ENCODE measurements at places on chromosomes 1 and 21.

- no peak for DNase-seq
Measured at GRCh38 chr1:43602990-43603389, 47.0 kb upstream of the KDM4A start.

- DNase-seq = no peak
Measured at GRCh38 chr1:177480741-177481305, 310.1 kb downstream of the BRINP2 start.

GRCh38 chr21:25822981-25823380 is 88.2 kb downstream of the GABPA start:
- DNase-seq = no peak

- DNase-seq = no peak
Measured at GRCh38 chr1:84245563-84245962, 55.9 kb upstream of the SAMD13 start.

DNA sequence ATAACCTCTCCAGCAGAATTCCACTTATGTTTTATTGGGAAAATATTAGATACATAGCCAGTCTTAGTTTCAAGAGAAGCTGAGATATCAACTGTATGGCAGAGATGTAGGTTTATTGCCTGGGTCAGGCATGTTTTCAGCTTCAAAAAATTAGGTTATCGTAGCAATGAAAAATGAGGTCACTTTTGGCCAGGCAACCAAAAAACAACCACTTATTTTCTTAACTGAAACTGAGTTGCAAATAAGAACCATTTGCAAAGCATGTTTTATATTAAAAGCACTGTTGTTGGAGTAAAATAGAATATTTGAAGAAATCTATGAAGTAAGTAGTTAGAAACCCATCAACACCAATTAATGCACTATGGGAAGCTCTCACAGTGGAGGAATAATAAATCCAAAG is 5.5 kb upstream of the OR6Y1 start:
- no peak for DNase-seq

GRCh38 chr1:100277866-100278265 is 11.8 kb downstream of the RTCA start:
- no peak for DNase-seq

DNA sequence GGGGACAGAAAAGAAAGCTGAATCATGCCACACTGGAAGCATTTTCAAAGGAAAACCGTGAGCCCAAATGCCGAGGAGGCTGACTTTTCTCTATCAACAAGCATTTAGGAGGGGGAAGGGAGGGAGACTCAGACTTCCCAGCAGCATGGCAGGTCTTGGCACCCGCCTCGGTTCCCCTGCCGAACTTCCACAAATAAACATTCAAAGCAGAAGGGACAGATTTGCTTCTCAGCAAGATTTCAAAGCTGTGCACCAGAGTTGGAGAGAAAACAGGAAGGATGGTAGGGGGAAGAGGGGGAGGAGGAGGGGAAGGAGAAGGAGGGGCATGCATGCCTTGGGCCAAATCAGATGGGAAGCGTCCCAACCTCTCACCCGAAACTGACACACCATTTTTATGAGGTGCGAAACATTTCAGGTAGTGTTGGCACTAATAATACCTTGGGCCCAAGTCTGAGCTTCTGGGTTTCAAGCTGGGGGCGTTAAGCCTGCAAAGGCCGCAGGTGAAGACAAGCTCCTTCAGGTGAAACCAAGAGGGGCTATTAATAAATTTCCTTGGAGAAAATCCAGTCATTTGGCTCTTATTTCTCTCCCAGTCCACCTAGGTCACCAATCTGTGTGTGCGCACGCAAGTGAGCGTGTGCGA is 26.4 kb downstream of the ABCA4 start:
- DNase-seq = no peak

DNA sequence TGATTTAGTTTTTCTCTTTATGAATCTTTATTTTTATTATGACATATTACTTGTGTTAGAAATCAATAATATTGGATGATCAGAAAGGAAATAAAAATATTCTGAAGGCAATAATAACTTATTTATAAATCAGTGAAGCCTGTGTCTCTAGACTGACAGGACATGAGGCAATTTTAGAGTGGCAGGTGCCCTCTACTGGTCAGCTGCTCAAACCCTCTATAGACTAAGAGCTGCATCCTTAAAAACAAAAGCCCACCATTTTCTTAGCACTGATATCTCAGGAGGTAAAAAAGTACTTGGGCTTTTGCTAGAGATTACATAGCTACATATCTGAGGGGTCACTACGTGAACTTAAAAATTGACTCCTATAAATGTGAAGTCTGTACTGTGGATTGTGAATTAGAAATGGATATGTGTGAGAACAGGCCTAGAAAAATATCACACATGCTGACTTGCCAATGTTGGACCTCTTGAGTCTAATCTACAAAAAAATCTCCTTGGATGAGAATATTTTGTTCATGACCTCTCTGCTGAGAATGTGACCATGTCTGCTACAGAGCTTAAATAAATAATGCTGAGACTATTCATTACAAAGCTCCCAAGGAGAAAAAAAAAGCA is 597.9 kb upstream of the ADAMTS5 start:
- no peak for DNase-seq

- no peak for DNase-seq
Measured at GRCh38 chr1:160924791-160925651, 29.6 kb downstream of the ITLN2 start.

- DNase-seq = peak; percentile 91
Measured at GRCh38 chr1:2049718-2050431, at the start of gene PRKCZ. Gene PRKCZ, plus strand, starts transcription at chr1:2050411. Its CDS starts 220 bp downstream, at chr1:2050631.

DNA sequence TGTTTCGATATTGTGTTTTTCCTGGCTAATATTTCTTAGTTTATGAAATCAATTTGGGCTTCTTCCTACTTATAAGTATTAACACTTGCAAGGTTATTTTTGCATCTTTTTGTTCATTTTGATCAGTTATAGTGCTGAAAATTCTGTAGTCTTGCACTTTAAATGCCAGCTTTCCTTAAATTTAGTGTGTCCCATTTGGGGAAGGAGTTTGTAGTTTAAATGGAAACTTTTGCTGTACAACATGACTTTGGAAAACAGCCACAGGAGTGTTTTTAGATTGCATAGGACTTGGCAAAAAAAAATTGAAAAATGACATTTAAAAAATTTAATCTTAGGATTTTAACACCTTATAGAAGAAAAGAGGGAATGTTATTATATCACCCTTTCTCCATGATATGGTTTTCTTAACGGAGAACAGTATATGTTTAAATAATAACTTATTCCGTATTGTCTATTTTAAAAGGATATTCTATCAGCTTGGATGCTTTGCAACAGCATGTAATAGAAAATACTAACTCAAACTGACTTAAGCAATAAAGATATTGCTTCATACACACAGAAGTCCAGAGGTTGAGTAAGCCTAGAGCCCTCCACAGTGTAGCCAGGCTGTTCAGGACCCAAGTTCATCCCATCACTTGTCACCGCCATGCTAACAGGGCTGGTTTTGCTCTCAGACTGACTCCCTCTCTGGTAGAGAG is 53.8 kb downstream of the LYPLAL1 start:
- DNase-seq = no peak

DNA sequence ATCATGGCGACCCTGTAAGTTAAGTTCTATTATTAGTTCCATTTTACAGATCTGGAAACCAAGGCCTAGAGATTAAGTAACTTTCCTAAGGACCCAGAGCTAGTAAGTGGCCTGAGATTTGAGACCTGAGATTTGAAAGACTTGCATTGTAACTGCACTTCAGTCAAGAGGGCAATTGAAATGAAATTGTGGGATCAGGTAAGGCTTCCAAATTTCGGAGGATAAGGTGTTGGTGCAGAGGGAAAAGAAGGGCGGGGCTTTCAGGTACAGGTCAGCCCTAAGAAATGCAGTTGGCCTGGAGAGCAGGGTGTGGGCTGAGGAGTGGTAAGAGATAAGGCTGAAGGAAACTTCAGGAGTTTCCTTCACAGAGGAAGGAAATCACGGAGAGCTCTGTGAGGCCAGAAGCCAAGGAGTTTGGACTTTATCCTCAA is 51.1 kb downstream of the SLC16A1 start:
- DNase-seq = no peak

DNA sequence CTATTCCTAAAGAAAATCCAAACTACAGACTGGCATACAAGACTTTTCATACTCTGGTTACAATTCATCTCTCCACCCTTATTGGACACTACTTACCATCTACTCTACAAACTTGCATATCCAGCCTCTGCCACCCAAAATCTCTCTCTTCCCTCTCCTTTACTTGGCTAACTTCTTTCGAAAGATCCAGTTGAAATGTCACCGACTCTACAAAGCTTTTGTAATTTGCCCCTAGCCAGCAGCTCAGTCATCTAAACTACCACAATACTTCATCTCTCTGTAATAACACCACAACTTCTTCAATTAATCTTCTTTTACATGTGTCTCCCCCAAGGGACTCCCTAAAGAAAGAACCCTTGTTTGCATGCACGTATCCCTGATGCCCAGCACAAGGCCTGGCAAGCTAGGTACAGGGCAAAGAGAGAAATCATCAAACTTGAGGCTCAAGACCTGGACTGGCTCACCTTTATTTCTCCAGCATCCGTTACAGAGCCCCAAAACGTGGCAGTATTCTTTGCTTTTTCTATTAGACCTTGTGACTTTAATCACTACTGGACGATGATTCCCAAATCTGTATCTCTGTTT is 2.7 kb downstream of the ZBTB21 start:
- no peak for DNase-seq

GRCh38 chr1:40132383-40133311 is 28.5 kb upstream of the RLF start:
- DNase-seq = no peak

- no peak for DNase-seq
Measured at GRCh38 chr1:1427106-1427819, 6.2 kb upstream of the ANKRD65 start.

GRCh38 chr1:23177438-23178380 is 9.1 kb upstream of the LUZP1 start:
- DNase-seq = no peak

GRCh38 chr1:91830242-91831131 is 55.5 kb downstream of the TGFBR3 start:
- no peak for DNase-seq

DNA sequence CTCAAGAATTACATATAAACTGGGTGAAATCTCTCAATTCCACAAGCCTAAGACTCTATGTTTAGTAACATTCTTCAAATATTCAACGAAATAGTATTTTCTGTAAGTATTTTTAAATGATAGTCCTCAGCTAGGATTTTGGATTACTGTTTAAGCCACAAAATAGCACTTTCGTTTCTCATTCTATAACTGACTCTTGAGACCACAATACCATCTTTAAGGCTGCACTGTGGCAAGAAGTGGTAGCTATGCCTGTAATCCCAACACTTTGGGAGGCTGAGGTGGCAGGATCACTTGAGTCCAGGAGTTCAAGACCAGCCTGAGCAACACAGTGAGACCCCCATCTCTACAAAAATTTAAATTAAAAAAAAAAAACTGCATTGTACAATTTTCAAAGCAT is 126.7 kb downstream of the CDC42BPA start:
- no peak for DNase-seq

DNA sequence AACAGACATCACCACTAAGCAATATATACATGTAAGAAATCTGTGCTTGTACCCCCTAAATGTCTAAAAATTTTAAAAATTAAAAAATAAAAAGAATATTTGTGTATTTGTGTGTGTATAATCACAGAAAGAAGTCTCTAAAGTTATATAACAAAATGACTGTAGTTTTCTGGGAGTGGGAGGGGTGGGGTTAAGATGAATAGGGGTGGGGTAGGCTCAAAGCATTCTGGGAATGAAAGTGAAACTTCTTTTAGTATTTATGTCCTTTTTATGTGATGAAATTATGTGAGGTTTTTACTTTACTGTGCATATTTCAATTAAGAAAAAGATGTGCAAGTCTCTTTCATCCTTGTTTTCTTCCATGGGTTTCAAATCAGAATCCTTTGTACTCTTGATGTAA is 65.3 kb downstream of the FASLG start:
- DNase-seq = no peak

- DNase-seq = no peak
Measured at GRCh38 chr1:222006715-222007114, 264.8 kb upstream of the DUSP10 start.

Measured in activated CD4-positive, alpha-beta T cell treated with anti-CD3 and anti-CD28 coated beads for 24 hours (primary cell).